Karpas-422 (cell line): ENCODE measurements at places on chromosomes 3 and 15. TPM values are rescaled to one million over a fixed set of nuclear protein-coding genes. Genes with fewer than 3 reads are reported as not detected.
A peak's percentile ranks its signal among the peaks of the same experiment; 100 is the strongest.

DNA sequence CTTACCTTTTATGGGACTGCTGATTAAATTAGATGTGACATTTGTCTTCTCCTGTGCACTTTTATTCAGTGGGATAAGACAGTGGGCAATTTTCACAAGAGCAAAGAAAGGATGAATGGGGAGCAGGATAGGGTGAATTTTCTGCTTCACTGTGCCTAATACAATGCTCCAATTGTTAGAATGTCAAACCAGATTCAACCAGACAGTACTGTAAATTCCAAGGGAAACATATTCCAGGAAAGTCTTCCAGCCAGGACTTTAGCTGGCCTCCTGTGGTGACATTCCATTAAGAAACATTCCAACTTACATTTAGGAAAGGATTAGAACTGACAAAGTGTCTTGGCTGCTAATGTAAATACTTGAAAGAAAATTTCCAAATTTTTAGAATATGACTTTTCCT lies 100.1 kb upstream of the PROK2 start:
- no peak for DNase-seq

DNA sequence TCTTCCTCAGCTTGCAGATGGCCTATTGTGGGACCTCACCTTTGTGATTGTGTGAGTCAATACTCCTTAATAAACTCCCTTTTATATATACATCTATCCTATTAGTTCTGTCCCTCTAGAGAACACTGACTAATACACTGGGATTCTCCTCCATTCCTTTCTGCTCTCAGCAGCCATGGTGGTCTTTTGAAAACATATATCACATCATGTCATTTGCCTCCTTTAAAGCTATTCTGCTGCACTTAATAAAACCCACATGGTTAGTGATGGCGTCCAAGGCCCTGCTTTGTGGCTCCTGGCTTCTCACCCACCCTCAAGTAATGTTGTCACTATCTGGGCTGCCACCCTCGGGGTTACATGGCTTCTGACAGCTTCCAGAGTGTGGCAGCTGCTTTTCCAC lies 169.5 kb downstream of the CADPS start:
- DNase-seq: no peak

DNA sequence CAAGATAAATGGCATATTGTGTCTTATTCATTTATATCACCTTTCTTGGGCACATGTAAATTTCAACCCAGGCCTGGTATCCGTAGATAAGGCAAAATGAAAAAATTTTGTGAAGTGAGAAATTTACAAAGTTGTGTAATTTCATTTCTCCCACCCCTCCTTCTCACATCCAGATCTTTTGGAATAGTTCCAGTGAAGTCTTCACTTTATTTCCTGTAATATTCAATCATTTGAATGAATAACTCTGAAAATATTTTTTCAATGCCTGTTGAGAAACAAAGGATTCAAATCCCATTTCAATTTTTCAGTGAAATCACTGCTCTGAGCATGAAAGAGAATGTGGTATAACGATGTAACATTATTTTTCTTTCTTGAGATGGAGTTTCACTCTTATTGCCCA lies 53.4 kb downstream of the BTLA start:
- no peak for DNase-seq

- no peak for DNase-seq
Observed at GRCh38 chr3:37645517-37646380, 215.9 kb upstream of the CTDSPL start.

DNA sequence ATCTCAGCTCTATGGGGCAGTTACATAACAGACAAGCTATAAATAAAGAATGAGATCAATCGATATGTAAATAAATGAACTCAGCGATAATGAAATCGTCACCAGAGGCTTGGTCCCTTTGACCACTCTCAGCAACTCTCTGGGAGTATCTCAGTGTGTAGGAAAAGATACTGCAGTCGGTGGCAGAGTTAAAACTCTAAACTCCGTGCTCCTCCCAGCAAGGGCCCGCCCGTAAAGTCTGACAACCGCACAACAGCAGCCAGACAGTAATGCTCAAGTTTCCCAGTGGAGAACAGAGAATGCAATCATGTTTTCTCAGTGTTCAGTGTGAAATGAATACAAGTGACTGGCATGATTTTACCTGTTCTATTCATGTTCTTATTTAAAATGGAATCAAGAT lies 28.3 kb upstream of the IGF1R start:
- DNase-seq: no peak

DNA sequence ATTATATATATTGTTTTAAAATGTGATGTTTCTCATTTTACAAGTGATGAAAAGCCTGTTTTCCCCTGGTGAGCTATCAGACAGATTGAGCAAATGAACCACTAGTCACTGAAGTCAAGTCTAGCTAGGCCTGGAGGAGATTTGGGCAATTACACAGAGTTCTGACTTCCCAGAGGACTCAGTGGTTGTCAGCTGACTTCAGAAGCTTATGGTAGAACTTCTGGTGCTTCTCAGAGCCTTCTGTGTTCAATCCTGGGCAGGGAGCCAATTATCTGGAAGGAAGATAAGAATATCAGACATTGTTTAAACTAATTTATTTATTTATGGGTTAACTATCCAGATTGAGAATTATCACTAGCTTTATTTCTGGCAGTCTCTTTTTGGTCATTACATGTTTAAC lies 37.7 kb upstream of the NAALADL2 start:
- DNase-seq: no peak

DNA sequence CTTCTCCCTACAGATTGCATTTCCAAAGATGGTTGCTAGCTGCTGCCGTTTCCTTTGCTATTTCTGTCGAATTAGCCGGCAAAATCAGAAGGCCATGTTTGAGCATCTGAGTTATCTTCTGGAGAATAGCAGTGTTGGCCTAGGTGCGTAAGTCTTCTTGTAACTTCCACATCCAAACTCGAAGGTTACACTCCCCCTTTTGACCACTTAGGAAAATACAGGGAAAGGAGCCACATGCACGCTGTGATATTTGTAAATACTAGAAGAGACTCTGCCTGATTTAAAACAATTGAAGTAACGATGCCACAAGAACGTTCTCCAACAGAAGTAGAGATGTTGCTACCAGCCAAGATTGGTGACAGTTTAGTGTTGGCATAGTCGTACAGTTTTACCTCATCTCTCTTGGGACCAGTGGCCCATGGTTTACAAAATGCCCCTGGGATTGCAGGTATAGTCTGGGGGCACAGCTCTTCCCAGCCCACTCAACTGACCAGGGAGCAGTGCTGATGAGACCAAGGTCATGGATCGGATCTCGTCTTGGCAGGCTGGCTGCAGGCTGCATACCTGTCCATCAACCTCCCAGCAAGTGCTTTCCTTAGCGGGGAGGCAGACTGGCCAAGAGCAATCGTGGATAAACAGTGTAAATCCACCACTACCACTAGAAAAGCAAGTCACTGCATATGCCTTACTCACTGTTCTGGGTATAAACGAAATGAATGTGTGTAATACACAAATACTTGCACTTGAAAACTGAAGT lies 268.4 kb upstream of the CHRM5 start:
- DNase-seq: no peak

DNA sequence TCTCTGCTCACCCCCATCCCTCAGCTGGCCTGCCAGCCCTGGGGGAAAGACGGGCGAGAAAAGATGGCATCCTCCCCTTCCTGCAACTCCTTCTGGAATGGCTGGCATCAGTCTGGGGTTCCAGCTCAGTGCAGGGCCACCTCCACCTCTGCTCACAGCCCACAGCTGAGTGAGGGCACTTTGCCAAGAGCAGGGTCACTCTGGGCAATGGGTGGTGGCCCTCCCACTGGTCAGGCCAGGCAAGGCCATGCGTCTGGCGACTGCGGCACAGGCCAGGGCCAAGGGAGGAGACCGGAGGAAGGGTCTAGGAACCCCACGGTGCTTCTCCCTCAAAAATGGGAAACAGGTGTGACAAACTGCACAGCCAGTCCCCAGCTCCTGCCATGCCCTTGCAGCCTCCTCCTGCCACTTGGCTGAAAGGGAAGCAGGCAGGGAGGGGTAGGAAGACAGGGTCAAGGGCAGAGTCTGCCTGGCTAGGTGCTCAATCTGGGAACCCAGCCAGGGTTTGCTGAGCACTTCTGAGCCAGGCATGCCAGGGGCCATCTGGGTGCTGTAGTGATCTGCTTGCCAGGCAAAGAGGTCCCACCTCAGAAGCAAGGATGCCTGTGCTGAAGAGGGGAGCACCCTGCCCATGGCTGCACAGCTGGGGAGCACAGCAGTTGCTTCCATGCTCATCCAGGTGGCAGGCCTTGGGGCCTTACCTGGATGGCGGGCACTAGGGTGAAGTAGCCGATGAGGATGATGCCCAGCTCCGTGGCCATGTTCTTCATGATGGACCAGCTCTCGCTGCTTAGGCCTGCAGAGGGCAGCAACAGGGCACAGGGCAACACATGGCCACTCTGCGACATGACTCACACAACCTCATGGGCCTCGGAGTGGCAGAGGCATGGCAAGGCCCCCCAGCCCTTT lies 41.2 kb downstream of the PTPN23 start:
- peak; percentile 59 for DNase-seq

GRCh38 chr15:62389885-62390790 lies 225.1 kb upstream of the C2CD4B start:
- DNase-seq: peak; percentile 92

- DNase-seq: no peak
Observed at GRCh38 chr3:37751967-37752648, 109.6 kb upstream of the CTDSPL start.

GRCh38 chr3:109184726-109185125 lies 48.2 kb downstream of the C3orf85 start:
- DNase-seq: no peak

- no peak for DNase-seq
Observed at GRCh38 chr15:96349857-96350720, 19.6 kb downstream of the NR2F2 start.

GRCh38 chr3:50236484-50237132 lies 604 bp downstream of the GNAI2 start:
- no peak for DNase-seq

GRCh38 chr15:57730876-57731275 lies 24.4 kb downstream of the POLR2M start:
- no peak for DNase-seq

DNA sequence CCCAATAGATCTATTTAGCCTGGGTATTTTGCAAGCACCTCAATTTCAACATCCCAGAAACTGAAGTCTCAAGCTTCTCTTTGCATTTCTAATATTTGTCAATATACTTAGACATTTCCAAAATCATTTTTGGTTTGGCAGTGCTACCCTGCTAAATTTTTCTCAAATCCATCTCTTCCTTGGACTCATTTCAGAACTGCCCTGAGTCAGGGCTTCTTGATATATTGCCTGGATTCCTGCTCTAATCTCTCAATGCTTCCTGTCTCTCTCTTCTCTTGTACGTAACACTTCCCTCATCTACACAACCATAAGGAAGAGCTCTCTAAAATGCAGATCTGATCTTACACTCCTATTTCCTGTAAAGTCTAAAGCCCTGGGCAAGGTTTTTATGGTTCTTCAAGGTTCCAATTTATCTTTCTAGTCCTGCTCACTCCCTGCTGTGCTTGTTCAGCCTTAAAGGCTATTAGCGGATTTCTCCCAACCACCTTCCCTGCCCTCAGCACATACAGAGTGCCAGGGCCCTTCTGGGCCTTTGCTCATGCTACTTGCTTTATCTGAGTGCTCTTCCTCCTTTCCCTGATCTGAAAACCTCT lies 53.0 kb upstream of the MME start:
- no peak for DNase-seq

GRCh38 chr15:78983146-78983918 lies 38.5 kb upstream of the CTSH start:
- no peak for DNase-seq

GRCh38 chr3:184563561-184563925 lies 2.0 kb downstream of the EPHB3 start:
- no peak for DNase-seq

GRCh38 chr15:66481107-66481856 lies 16.3 kb downstream of the SNAPC5 start:
- DNase-seq: no peak

DNA sequence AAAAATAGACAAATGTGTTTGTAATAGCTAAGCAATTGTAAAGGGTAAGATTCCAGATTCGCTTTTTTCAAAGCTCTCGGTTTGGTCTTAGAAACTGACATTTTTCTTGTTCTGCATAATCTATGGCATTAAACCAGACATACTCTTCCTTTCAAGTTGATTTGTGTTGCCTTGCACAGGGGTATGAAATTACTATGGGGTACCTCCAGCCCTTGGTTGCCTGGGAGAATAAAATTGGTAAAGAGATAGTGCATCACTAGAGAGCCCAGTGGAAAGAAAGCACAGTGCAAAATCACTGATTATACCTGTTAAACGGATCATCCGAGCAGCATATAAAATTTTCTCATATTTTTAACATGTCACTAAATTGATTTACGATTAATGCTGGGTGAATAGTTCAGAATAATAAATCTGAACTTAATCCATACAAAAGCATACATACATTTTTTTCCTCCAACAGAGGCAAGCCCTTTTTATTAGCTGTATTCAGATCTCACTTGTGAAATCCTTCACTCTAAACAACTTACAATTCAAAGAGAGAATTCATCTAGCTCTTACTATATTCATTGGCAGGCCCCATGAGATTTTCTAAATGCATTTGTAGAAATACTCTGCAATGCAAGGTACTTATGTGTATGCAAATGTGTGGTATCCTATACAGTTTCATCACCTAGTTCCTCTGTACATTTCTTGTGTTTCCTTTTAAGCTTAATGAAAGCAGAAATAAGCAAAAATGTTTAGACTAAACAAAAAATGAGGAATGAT lies 224.4 kb downstream of the ROBO1 start:
- peak; percentile 42 for DNase-seq

- DNase-seq: no peak
Observed at GRCh38 chr3:100777271-100777670, 68.0 kb downstream of the TFG start.

GPR62 gene
- not detected in 2 replicates for total RNA-seq

ZBTB47 gene
- total RNA-seq: 0.07 and 0.11 TPM in 2 replicates

CLSTN2 gene
- not detected in 2 replicates for total RNA-seq

INSYN1 gene
- not detected in 2 replicates for total RNA-seq

ERICH6 gene
- 0.22 TPM in 1 of 2 replicates, not detected in the other for total RNA-seq

CFAP91 gene
- total RNA-seq: not detected in 2 replicates

RPL39L gene
- total RNA-seq: 142 and 236 TPM in 2 replicates

HRH1 gene
- total RNA-seq: 6.2 and 9.6 TPM in 2 replicates

PTX3 gene
- total RNA-seq: not detected in 2 replicates

EFCAB12 gene
- 0.04 TPM in 1 of 2 replicates, not detected in the other for total RNA-seq

WWTR1 gene
- 0.11 TPM in 1 of 2 replicates, not detected in the other for total RNA-seq

PRTG gene
- total RNA-seq: not detected in 2 replicates

TMC3 gene
- total RNA-seq: not detected in 2 replicates

CCDC39 gene
- total RNA-seq: not detected in 2 replicates

SCN5A gene
- not detected in 2 replicates for total RNA-seq

FGD5 gene
- not detected in 2 replicates for total RNA-seq

ISG20 gene
- 112 and 259 TPM in 2 replicates for total RNA-seq

CAMK1 gene
- total RNA-seq: 41.6 and 86.6 TPM in 2 replicates

IL17RC gene
- total RNA-seq: 0.54 and 2.5 TPM in 2 replicates

DNAJA4 gene
- total RNA-seq: not detected in 2 replicates

TRIM59 gene
- total RNA-seq: 7.0 and 39.3 TPM in 2 replicates

BMF gene
- total RNA-seq: 3.0 and 5.4 TPM in 2 replicates

MFN1 gene
- 26.1 and 58.9 TPM in 2 replicates for total RNA-seq

RTP1 gene
- total RNA-seq: 1.2 TPM in 1 of 2 replicates, not detected in the other
